ENCODE measurements at places on chromosomes 1 and 21. TPM values are rescaled to one million over a fixed set of nuclear protein-coding genes. Genes with fewer than 3 reads are reported as not detected.
A peak's percentile ranks its signal among the peaks of the same experiment; 100 is the strongest.

DNA sequence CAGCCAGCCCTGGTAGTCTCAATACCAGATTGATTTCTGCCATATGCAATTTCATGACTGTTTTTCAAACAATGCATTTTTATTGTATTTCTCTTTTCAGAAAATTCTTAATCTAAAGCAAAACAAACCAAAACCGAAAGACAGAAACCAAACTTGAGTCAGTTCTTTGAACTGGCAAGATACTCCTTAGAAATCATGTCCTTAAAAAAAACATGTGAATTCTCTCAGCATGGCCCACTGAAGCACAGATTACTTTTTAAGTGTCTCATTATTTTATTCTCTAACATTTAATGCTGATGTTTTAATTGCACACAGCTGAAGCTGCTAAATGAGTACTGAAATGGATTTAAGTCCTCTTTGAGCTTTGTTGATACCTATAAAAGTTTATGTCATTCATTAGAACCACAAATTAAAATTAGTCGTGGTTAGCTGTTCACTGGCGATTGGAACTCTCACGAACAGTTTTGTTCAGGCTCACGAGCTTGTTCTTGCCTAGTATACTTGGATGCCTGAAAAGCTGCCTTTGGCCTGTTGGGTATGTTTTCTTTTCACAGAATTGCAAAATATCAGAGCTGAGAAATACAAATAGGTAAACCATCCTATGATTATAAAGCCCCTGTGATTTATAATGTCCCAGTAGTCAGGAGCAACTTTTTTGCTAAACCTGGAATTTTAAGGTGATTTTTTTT, 87.5 kb downstream of the CAMTA1 start:
- H3K4me1 ChIP-seq: peaks cover 11% of the 10 kb centered on the region
- no peak overlapping the region for H3K4me3 ChIP-seq
- no peak overlapping the region for H3K27ac ChIP-seq
- no peaks in the 10 kb centered on the region for H3K36me3 ChIP-seq
- DNase-seq: no peak
- no peaks in the 10 kb centered on the region for H3K27me3 ChIP-seq

- H3K36me3 ChIP-seq: peaks cover 33% of the 10 kb centered on the region
- no peak overlapping the region for H3K27ac ChIP-seq
- H3K27me3 ChIP-seq: no peaks in the 10 kb centered on the region
- no peaks in the 10 kb centered on the region for H3K4me1 ChIP-seq
Measured at GRCh38 chr1:167957710-167958109, 20.8 kb upstream of the MPC2 start.

- H3K4me3 ChIP-seq: no peak overlapping the region
- H3K4me1 ChIP-seq: no peaks in the 10 kb centered on the region
- H3K27ac ChIP-seq: no peak overlapping the region
- DNase-seq: peak; percentile 64
- H3K27me3 ChIP-seq: no peaks in the 10 kb centered on the region
- H3K36me3 ChIP-seq: peaks cover 69% of the 10 kb centered on the region
Measured at GRCh38 chr1:149962039-149962647, 25.5 kb upstream of the MTMR11 start.

DNA sequence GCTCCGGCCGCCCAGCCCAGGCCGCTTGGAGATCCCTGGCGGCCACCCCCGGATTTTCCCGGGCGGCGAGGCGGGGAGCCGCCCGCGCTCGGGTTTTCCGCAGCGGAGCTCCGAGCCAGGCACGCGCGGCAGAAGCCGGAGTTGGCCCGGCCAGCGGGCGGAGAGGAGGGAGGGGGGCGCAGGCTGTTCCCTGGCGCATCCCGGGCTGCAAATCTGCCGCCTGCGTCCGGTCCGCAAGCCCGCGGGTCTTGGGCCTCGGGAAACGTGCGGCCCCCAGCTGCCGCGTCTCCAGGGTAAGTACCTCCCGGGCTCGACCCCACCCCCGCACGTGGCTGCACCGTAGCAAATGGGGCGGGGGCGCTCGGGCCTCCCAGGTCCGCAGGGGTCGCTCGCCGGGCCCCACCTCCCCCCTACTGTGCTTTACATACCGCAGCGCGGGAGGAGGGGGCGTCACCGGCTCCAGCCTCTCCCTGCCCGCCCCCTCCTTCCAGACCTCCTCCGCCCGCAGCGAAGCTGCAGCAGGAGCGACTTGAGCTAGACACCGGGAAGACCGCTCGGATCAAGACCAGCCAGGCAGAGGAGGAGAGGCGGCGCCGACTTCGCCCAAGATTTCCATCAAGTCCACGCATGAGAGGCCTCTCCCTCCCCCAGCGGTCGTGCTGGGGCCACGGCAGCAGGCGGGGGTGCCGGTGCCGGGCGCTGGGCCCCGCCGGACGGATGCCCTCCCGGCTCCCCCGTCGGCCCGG, 1.6 kb downstream of the TMEM200B start:
- H3K27ac ChIP-seq: no peak overlapping the region
- H3K4me1 ChIP-seq: no peaks in the 10 kb centered on the region
- peak overlapping the region; percentile 61 for H3K4me3 ChIP-seq

DNA sequence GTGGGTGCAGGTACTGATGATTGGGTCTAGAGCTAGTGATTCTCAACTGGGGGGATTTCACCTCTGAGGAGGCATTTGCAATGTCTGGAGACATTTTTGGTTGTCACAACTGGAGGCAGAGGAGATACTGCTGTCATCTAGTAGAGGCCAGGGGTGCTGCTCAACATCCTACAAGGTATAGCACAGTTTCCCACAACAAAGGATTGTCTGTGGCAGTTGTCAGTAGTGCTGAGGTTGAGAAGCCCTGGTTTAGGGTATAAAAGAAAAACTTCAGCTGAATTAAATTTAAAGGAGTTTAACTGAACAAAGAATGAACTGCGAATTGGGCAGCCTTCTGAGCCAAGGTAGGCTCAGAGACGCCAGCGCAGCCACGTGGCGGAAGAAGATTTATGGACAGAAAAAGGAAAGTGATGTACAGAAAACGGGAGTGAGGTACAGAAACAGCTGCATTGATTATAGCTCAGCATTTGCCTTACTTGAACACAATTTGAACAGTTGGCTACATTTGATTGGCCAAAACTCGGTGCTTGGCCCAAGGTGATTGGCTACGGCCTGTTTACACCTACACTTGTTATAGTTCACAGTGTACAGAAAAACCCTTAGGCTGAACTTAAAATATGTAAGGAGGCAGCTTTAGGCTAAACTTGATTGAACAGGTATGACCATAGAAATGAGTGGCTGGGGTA, 40.4 kb downstream of the MPZL1 start:
- peaks cover 19% of the 10 kb centered on the region for H3K4me1 ChIP-seq
- no peak overlapping the region for H3K4me3 ChIP-seq
- H3K27me3 ChIP-seq: no peaks in the 10 kb centered on the region
- H3K36me3 ChIP-seq: no peaks in the 10 kb centered on the region
- no peak overlapping the region for H3K27ac ChIP-seq

GRCh38 chr1:87814573-87814972, 485.9 kb downstream of the LMO4 start:
- H3K4me3 ChIP-seq: no peak overlapping the region
- no peaks in the 10 kb centered on the region for H3K4me1 ChIP-seq
- H3K36me3 ChIP-seq: no peaks in the 10 kb centered on the region
- DNase-seq: no peak

GRCh38 chr1:33094486-33094885, 13.5 kb downstream of the AZIN2 start:
- peaks cover 12% of the 10 kb centered on the region for H3K36me3 ChIP-seq
- peaks cover 8% of the 10 kb centered on the region for H3K27me3 ChIP-seq
- no peak overlapping the region for H3K4me3 ChIP-seq
- H3K27ac ChIP-seq: no peak overlapping the region

DNA sequence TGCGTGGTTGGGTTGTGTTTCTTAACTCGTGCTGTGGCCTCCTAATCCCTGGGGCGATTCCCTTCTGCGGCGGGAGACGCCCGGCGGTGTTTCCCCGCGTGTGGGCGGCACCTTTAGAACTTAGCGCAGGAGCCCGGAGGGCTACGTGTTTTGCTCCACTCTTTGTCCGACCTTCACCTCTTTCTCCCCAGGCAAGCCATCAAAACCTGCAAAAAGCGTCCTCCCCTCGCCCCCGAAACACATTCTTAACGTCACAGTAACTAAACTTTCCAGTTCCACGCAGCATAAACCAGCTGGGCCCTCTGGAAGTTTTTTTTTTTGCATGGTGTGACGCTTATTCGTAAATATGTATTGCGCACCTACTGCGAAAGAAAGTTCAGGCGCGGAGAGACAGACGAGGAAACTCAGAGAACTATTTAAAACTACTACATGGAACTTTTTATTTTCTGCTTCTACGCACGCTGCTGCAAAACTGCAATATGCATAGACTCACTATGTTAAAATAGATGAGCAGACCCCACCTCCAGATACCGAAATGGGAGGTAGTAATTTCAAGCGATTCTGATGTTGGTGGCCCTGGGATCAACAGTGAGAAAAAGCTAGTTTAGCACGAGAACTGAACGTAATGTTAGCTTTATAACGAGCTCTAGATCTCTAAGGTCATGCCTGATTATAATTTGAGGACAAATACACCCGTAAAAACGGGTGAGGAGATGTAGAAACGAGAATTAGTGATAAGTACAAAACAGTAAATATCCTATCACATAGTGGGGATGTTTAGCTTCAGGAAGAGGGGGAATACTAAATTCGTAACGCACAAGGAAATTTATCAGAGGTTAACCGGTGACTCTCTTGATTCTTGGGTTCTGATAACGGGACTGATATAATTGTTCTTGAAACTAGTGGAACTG, 920 bp downstream of the MTR start:
- peak overlapping the region; percentile 95 for H3K27ac ChIP-seq
- DNase-seq: no peak
- peaks cover 21% of the 10 kb centered on the region for H3K36me3 ChIP-seq
- peak overlapping the region; percentile 97 for H3K4me3 ChIP-seq

DNA sequence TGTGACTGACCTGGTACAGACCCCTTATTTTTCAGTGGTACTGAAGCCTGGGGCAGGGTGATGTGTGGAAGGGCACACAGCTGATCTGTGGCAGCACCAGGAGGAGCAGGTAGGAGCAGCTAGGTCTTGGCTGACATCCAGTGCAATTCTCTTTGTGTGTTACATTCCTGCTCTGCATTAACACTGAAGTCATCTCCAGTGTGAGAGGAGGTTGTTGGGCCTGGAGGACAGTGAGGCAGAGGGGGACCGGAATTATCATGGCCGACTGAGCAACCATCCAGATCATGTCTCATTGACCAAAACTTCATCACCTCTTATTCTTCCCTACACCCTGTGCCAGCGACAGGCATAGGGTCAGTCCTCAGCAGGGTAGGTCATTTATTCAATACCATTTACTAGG, 1.5 kb downstream of the SLAMF8 start:
- no peak for DNase-seq
- no peak overlapping the region for H3K27ac ChIP-seq
- H3K4me3 ChIP-seq: no peak overlapping the region
- H3K27me3 ChIP-seq: peaks cover 74% of the 10 kb centered on the region
- H3K4me1 ChIP-seq: no peaks in the 10 kb centered on the region
- no peaks in the 10 kb centered on the region for H3K36me3 ChIP-seq

DNA sequence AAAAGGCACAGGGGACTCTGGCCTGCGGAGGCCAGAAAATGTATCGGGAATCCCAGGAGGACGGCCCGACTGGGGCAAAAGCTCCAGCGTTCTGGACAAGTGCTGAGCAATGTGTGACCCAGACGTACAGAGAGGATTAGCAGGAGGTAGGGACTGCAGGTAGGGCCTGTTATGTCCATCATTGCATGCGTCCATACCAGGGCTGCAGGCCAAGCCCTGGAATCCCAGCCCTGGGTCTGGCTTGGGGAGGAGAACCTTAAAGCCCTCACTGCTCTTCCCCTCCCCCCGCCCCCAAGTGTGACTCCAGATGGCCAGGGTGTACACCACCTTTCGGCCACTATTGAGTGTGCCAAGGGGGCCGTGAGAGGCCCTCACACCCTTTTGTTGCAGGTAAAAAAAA, 2.0 kb downstream of the RNF207 start:
- no peaks in the 10 kb centered on the region for H3K4me1 ChIP-seq
- peak overlapping the region; percentile 81 for H3K4me3 ChIP-seq
- DNase-seq: no peak
- peaks cover 68% of the 10 kb centered on the region for H3K36me3 ChIP-seq

GRCh38 chr1:177435364-177435763, 264.6 kb downstream of the BRINP2 start:
- no peaks in the 10 kb centered on the region for H3K36me3 ChIP-seq
- peaks cover 75% of the 10 kb centered on the region for H3K27me3 ChIP-seq
- DNase-seq: no peak
- no peak overlapping the region for H3K4me3 ChIP-seq

The UTS2 gene
- not detected for total RNA-seq

The BCL2L15 gene
- 16.8 TPM for total RNA-seq

The ATAD3C gene
- total RNA-seq: 0.29 TPM

The DOP1B gene
- 7.1 TPM for total RNA-seq

The CTSK gene
- 5.9 TPM for total RNA-seq

The LCE1F gene
- not detected for total RNA-seq

The RXFP4 gene
- total RNA-seq: not detected

All from Calu3 (cell line).